ENCODE measurements at places on chromosomes 3 and 15. TPM values are rescaled to one million over a fixed set of nuclear protein-coding genes. Genes with fewer than 3 reads are reported as not detected.

IGSF10 gene
- total RNA-seq: under 0.01 TPM

ZCWPW2 gene
- not detected for total RNA-seq

MYH15 gene
- total RNA-seq: 0.78 TPM

UCN2 gene
- 0.20 TPM for total RNA-seq

CCR4 gene
- total RNA-seq: not detected

GRM2 gene
- not detected for total RNA-seq

KNG1 gene
- not detected for total RNA-seq

CRYGS gene
- total RNA-seq: 2.3 TPM

TTLL13 gene
- total RNA-seq: not detected

ROPN1 gene
- total RNA-seq: not detected

LRRIQ4 gene
- total RNA-seq: not detected

CFAP92 gene
- 0.37 TPM for total RNA-seq

LRTM1 gene
- not detected for total RNA-seq

LRIG1 gene
- 7.0 TPM for total RNA-seq

HCLS1 gene
- 1.8 TPM for total RNA-seq

PLCB2 gene
- total RNA-seq: 0.73 TPM

GOLGA6L7 gene
- not detected for total RNA-seq

GOLGA8R gene
- 1.2 TPM for total RNA-seq

MED12L gene
- total RNA-seq: 0.37 TPM

Measured in subcutaneous preadipocyte (primary cell).